ENCODE measurements at places on chromosomes 6 and 20.

DNA sequence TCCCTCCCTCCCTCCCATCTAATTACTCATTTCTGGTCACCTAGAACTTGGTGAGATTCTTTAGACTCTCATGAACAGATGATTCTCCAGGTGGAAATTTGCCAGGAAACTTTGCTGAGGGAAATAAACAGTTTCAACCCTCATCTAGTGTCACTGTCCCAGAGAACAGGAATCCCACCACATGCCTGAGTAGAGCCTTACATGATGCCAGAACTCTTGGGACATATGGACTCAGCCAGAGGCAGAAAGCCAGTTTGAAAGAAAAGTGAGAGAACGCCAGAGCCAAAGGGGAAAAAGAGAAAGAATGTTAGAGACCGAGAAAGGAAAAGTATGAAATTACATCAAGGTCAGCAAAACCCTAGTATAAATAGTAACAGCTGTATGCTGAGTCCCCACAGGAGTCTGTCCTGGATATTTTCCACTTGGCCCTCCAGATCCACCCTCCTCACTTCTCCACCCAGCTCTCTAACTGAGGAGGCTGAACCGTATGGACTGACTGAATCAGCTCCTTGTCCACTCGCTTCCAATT lies 127.5 kb upstream of the COL21A1 start:
- DNase-seq = peak; percentile 86

DNA sequence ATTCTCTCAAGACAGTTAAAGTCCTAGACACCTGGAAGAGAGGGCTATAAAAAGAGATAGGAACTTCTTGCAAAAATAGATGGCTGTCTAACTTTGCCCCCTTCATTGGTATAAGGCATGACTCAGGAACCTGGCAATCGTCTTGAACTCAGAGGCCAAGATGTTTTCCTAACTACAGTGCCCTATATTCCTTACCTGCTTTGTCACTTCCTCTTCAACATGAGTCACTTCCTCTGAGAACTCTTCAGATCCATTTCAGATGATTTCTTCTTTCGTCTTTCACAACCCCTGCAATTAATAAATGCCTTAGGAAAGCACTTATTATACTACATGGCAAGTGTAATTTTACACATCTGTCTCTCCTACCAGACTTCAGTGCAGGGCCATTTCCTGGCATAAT lies 83.5 kb downstream of the HAO1 start:
- DNase-seq = peak; percentile 82

GRCh38 chr6:15911753-15912504 lies 217.0 kb upstream of the MYLIP start:
- DNase-seq = no peak

GRCh38 chr20:62133864-62134263 lies 9.3 kb downstream of the PSMA7 start:
- DNase-seq = no peak

GRCh38 chr6:85892346-85892745 lies 249.7 kb upstream of the SYNCRIP start:
- DNase-seq = no peak

DNA sequence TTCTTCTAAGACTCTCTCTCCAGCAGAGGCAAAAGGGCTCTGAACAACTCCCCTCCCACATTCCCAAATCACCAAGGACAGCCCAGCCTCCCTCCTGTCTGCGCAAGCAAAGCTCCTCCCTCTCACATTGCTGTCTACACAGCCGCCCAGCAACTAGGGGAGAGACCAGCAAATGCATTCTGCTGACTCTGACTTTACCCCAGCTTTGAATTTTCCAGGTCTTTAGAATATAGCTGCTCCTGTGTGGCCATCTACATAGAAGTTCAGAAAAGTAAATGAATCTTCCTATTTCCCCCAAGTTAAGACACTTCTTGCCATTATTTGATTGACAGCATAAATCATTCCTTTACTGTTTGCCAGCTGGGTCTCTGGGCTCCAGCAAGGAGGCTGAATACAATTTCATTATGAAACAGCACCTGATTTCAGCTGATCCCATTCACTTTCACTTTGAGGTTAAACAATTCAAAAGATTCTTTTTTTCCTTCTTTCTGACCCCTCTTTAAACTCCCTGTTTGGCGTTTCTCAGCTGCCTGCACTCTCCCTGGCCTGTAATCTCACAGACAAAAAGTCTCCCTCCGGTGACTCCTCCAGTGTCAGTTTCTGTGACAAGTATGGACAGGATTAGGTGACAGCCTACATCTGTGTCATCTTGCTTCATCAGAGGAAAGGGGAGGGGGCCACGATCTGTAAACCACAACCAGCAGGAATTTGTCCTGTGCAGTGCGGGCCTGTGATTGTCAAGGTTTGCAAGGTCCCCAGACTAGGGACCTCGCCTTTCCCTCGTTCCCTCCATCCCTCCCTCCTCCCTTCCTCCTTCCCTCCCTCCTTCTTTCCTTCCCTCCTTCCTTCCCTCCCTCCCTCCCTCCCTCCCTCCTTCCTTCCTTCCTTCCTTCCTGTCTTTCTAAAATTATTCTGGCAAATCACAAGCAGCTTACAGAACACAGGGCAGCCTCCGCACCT lies 205.6 kb upstream of the RIN2 start:
- no peak for DNase-seq

DNA sequence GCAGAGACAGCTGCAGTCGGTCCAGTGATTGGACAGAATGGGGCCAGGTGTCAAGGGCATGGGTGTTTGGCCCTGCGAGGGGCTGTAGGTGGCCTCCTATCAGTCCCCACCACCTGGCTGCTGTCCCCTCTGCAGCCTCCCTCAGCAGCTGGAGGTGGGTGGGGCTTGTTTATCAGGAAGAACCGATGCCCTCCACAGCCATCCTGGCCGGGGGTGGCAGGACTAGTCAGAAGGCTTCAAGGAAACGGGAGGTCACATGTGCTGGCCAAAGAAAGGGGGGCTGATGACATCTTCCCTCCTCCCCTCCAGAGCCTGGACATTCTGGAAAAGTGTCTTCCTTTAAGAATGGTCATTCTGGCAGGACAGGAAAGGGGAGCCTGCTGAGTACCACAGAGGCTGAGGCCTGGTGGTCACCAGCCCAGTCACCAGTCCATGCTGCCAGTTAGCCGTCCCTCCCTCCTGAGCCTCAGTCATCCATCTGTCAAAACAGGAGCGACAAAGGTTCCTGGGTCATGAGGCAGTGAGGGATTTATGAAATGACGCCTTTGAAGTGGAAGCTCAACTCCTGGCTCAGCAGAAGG lies 4.1 kb downstream of the FAM210B start:
- DNase-seq = peak; percentile 46

DNA sequence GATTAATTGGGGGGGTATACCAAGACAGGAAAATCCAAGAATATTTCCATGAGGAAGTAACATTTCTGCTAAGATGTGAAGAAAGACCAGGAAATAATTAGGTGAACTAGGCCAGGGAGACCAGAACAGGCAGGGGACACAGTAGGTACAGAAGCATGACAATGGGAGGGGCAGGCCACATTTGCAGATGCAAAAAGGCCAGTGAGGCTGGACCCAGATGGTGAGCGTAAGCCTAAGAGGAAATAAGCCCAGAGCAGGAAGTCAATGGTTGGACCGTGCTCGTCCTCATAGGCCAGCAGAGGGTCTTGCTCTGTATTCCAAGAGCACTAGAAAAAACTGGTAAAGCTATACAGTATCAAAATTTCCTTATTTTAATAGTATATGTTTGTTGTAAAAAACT lies 9.4 kb downstream of the CEP162 start:
- DNase-seq = no peak

GRCh38 chr6:36873612-36874442 lies 776 bp downstream of the PPIL1 start:
- peak; percentile 67 for DNase-seq

DNA sequence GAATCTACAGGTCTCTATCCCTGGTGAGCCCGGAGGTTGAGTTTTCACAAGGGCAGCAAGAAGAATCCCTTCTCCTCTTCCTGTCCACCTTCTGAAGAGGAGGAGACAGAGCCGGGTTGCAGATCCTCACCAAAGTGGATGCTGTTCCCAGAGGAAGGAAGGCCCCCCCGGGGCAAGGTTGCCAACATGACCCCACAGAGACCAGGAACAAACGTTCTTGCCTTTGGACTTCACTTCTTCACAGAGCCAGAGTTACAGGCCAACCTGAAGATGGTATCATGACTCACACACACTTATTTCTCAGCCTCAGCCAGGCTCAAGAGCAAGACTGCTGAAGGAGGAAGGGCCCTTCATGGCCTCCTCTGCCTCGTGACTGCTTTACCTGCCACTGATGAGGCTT lies 384.3 kb downstream of the CD83 start:
- peak; percentile 44 for DNase-seq

GRCh38 chr6:169341706-169342105 lies 88.1 kb upstream of the THBS2 start:
- DNase-seq = no peak

DNA sequence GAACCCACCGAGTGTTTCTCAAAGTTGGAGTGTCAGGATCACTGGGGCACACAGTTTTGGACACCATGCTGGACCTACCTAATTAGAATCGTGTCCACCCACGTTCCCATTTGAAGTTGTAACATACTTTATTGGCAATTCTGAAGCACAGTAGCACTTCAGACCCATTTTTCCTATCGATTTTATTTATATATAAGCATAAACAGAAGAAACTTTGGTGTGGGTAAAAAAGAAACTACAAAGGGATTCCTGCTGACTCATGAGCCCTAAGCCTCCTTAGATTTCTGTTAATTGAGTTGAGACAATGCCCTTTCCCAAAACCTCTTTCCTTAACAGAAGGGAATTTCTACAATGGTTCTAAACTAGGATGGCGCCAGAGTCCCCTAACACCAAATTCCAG lies 398.0 kb downstream of the CDKAL1 start:
- DNase-seq = no peak

DNA sequence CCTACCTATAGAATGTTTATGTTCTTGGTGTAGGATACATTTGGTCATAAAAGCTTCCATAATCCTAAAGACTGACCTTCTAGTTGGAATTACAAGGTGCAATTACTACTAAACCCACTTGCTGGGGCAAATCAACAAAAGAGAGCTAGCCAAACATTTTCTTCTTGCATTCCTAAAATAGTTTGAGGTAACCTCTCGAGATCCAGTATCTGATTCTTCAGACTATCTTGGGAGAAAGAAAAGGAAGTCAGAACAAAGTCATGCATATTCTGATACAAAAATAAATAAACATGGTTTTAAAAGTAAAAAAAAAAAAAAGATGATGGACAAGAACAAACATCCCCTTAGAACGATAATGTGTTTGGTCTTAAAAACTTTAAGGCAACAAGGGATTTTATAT lies 294.2 kb upstream of the RSPO3 start:
- DNase-seq = no peak

DNA sequence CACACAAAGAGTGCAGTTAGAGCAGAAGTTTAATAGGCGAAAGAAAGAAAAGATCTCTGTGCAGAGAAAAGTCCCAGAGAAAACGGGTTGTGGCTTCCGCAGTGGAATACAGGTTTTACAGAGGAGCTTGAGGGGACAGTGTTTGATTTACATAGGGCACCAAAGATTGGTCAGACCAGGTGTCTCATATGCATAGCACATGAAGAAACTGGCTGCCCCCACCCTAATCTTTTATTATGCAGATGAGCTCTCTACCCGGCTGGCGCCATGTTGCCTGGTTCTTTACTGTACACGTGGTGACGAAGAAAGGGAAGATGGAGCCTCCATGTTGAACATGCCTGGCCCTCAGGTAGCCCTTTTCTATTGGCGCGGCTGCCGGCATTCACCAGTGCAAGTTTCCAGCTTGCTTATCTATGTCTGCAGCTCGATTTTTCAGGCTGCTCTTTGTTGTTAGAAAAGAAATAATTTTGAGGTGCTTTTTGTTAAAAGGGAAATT lies 47.4 kb downstream of the SLC35B3 start:
- DNase-seq = no peak

- DNase-seq = no peak
Measured at GRCh38 chr20:50023116-50023805, 40.5 kb downstream of the SNAI1 start.

DNA sequence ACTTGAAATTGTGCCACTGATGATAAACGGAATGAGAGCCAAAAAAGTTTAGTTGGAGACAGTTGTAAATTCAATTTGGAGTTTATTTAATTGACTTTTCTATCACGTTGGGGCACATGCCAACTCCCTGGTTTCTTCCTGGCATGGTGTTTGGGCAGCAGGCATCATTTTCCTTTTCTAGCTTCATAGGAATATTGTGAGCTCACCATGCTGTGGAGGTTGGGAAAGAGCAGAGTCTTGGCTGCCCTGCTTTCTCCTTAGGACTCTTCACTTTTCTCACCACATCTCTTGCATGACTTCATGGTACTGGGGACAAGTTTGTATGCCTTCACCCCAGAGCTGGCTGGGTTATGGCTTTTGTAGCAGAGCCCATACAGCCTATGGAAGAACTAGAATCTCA lies 6.4 kb downstream of the SCAND1 start:
- no peak for DNase-seq

DNA sequence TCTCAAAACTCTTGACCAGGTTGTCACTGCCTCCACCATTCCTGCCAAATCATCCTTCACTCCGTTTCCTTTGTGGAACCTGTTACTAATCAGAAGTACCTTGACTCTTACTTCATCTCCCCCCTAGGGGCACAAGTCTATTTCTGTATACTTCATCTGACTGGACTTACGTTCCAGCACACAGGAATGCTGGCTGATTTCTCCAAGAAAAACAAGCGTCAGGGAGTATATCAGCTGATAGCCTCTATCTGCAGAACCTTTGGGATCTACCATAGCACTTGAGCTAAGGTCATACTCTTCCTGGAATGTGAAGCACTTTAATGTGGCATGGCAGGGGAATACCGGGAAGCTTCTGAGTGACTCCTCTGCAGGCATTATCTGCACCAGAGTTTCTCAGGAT lies 178.1 kb upstream of the MOCS1 start:
- no peak for DNase-seq

DNA sequence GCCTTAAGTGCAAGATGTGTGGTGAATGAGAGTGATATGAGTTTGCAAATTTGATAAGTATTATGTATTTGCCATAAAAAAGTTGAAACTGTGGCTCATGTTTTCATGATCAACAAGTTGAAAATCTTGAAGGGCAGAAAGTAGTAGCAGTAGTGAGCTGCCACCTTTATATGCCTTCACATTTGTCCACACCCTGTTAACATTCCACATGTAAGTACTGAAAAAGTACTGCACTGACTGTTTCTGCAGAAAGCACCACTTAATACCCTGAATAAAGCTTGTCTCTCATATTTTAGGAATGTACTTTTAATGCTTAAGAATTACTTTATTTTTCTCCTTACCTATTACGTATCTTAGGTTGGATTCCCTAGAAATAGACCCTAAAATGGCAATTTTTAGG lies 45.9 kb downstream of the FLRT3 start:
- DNase-seq = no peak

Data from GM23248 (cell line).